ENCODE measurements at places on chromosomes 11 and 22.
A peak's percentile ranks its signal among the peaks of the same experiment; 100 is the strongest.

GRCh38 chr11:17703951-17704350, 15.4 kb upstream of the MYOD1 start:
- no peak for DNase-seq

GRCh38 chr11:849951-850774, 7.5 kb downstream of the TSPAN4 start:
- no peak for DNase-seq

GRCh38 chr11:128576555-128576954, 10.8 kb downstream of the ETS1 start:
- no peak for DNase-seq

DNA sequence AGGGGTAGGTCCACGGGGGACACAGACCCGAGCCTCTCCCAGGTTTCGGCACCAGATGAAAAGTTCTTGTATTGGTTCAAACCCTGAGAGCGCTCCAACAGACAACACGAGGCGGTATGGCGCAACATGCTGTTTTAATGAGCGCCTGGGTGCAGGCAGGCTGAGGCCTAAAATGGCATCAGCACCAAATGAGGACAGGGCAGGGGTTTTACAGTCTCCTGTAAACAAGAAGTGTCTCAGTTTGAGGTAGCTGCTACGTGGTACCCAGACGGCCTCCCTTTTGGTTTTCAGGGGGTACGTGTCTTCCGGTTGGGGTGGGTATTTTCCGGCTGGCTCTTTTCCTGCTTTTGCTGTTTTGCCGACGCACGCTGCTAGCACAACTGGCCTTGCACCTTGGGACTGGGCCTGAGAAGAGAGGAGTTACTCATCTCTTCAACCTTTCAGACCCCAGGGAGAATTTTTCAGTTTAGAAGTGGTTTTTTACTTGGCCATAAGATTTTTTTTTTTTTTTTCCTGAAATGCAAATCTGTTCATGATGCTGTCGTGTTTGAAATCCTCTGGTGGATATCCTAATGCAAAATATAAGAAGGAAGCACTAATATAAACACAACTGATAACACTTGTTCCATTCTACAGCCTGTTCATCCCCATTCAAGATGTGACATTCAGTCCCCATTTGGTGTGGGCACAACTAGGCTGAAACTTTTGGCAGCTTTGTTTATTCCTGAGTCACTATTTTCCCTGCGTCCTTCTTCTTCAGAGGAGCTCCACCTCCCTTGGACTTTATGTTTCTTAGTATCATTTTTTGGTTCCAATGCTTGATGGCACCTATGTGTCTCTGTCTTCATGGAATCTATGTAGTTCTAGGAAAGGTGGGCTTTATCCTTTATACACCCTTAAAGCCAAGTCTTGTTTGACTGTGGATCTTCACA, 6.5 kb downstream of the PPFIBP2 start:
- no peak for DNase-seq

- DNase-seq: no peak
Observed at GRCh38 chr11:119318240-119319135, 1.6 kb upstream of the MCAM start.

- DNase-seq: no peak
Observed at GRCh38 chr11:134512061-134512460, 100.0 kb upstream of the B3GAT1 start.

- no peak for DNase-seq
Observed at GRCh38 chr11:2178906-2179494, 7.4 kb upstream of the TH start.

- DNase-seq: no peak
Observed at GRCh38 chr11:57791321-57792059, 29.9 kb downstream of the CTNND1 start.

DNA sequence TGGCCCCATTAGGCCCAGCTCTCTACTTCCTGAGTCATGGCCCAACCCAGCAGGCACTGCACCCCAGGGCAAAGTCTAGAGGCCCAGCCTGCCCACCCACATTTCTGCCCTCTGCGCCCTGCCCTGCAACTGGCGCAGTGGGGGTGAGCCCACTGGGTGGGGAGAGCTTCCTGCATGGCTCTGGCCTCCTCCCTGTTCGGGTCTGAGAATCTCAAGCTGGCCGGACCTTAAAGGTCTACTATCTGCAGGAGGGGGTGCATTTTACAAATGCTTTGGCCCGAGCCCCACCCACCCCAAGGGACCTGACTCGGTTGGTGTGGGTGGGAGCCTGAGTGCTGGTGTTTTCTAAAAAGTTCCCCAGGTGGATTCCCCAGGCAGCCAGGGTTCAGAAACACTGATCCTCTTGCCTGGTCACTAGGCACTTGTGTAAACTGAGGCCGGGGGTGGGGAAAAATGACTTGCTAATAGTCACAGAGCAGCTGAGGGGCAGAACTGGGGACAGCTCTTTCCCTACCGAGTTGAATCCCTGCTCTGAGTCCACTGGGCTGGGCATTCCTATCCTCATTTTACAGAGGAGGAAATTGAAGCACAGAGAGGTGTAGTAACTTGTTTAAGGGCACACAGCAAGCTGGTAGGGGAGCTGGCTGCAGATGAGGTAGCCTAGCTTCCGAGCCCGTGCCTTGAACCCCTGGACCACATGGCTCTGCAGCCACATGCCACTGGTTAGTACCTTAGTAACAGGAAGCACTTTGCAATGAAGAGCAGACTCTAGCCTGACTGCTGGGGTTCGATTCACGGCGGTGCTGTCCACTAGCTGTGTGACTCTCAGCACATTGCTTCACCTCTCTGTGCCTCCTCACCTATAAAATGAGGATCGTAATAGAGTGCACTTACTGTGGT, 36.3 kb downstream of the CD82 start:
- DNase-seq: no peak

- no peak for DNase-seq
Observed at GRCh38 chr11:90803366-90803765, 580.5 kb upstream of the CHORDC1 start.

GRCh38 chr11:22742157-22742613, 75.8 kb downstream of the GAS2 start:
- DNase-seq: no peak

DNA sequence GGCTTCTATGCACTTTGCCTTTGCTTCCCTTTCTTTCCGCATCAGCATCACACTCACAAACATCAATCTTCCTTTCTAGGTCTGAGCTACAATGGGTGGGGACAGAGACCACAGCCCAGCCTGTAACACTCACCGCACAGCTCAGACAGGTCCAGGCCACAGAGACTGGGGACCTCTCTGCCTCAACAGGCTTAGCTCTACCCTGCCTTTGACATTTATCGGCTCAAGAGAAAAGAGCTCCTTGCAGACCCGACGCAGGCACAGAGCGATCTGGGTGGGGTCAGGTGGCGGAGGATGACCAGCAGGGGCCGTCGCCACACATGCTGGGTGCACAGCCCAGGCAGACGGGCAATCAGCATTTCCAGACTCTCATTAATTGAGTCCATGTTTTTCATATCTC, 837.3 kb downstream of the TBC1D22A start:
- DNase-seq: no peak

GRCh38 chr11:35029979-35030682, 108.8 kb upstream of the CD44 start:
- no peak for DNase-seq

DNA sequence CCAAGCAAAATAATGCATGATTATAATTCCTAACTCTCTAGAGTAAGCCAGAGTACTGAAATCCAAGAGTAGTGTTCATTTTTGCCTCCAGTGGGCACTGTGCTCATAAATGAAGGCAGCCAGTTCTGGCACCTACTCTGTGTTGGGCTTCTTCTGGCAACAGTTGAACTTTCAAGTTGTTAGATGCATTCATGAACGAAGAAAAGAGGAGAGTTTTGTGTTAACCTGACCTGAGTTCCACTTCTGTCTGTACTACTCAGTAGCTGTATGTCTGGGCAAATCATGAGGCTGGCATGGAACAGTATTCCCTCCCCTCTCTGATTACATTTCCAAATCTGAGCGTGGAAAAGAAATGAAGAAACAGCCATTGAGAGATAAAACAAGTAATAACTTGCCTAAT, 20.3 kb upstream of the TENM4 start:
- DNase-seq: no peak

- DNase-seq: no peak
Observed at GRCh38 chr22:35051013-35051535, 14.9 kb upstream of the ISX start.

- no peak for DNase-seq
Observed at GRCh38 chr11:46513934-46514342, 79.9 kb downstream of the AMBRA1 start.

- DNase-seq: no peak
Observed at GRCh38 chr11:130947889-130948288, 31.6 kb upstream of the SNX19 start.

- DNase-seq: no peak
Observed at GRCh38 chr22:36986242-36986821, 32.9 kb downstream of the TST start.

GRCh38 chr22:35648066-35649025, at the start of gene APOL6:
APOL6 (plus strand) TSS chr22:35648446; CDS start chr22:35656426, 7,980 bp downstream.
- DNase-seq: peak; percentile 65

DNA sequence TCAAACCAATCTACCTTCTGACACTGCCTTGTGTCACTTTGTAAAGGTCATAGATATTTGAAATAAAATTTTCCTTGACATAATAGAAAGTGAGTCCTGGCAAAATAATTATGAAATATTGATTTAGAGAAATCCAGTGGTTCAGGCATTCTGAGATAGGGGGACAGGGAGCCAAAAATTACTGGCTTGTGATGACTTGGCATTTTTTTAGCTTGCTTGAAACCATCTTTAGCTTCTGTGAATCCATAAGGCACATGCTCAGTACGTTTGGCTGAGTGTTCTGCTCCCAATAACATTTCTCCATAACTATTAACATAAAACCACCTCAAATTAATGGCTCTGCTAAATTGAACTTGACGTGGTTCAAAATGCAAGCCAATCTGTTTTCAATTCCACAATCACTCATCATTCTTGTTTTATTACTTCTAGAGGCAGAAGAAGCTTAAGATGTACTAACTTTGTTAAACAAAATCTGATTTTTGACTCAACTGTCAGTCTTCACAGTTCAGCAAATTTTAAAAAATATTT, 209.0 kb downstream of the LRRC4C start:
- no peak for DNase-seq

DNA sequence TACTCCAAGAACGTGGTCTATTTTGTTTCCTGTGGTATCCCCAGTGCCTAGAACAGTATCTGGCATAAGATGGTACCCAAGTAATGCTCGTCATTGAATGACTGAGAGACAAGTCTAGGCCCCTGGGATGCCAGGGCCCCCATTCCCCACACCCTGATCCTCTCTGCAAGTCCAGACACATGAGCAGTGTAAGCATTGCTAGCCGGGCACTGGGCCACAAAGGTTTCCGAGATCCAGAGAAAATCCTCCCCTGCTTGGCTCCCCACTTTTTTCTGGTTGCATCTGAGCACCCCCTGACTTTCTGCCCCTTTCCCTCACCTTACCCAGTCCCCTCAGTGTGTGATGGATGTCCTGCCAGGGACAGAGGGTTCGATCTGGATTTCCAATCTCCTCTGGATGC, 160.1 kb upstream of the NECTIN1 start:
- DNase-seq: no peak

DNA sequence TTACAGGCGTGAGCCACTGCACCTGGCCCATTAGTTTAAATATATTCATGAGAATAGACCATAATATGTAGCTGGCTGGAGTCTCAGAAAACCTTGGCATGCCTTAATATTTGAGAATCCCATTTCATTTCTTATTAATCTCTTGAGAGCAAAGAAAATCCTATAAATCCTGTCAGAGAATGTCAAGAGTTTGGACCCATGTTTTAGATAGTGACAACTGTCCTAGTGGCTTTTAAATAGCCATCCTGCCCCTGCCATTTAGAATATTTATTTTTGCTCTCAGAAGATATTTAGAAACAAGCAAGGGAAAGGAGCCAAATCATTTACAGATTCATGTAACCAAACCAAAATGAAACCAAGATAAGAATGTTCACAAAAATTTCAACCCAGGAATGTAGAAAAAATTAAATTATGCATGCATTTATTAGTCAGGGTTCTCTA, 107.2 kb downstream of the SWAP70 start:
- no peak for DNase-seq

GRCh38 chr11:96219981-96220623, 122.9 kb downstream of the MAML2 start:
- DNase-seq: no peak
